ENCODE measurements at places on chromosomes 3 and 15. TPM values are rescaled to one million over a fixed set of nuclear protein-coding genes. Genes with fewer than 3 reads are reported as not detected.

DNA sequence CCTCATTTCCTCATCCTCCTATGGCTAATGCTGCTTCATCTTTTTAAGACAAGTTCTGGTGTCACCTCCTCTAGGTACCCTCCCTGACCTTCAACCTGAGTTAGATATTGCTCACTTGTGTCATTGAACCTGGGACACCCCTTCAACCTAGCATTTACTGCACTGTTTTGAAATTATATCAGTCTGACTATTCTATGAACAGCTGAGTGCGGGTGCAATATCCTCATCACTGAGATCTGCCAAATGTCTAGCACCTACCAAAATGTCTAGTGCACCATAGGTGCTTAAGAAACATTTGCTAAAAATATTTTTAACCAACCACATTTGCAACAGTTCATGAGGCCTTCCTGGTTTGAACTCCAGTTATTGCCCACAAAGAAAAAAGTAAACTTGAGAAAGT is 34.5 kb downstream of the RETNLB start:
- DNase-seq: no peak

DNA sequence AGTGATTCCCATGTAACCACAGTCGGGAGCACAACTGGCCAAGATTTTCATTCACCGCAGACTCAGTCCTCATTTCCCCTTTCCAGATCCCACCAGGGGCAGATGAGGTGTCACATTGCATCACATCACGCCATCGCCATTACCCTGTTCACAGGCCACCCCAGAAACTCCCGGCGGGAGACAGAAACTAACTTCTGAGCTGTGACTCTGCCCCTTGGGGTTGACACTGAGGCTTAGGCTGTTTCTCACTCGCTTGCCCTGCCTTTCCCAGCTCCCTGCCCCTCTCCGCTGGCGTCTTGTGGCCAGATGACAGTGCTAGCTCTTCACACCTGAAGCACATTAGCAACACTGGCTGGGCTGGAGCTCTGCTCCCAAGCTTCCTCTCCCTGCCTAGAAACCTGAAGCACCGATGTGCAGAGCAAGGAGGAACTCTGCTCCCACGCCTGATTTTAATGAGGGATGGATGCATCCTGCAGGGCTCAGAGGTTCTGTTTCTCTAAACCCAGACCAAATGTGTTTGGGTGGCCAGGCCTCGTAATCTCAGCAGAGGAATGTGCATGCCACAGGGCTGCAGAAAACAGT is 88.8 kb upstream of the CTDSPL start:
- no peak for DNase-seq

DNA sequence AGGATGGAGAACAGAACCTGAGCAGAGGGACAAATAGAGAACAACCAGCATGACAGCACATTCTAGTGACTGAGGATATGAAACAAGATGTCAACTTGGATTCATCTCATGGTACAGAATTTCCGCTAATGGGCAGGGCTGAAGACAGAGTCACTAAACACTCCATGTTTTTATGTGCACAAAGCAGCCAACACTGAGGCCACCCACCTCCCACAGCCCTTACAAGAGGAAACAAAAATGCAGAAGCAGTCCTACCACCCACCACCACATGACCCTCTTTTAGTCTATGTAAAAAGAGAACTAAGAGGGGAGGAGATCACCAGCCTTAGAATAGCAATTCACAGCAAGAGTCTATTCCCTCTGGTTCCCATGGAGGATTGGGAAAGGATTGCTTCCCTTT is 131.4 kb upstream of the UBE2E2 start:
- DNase-seq: no peak

The LIPC gene
- 1.5 TPM for total RNA-seq

DNA sequence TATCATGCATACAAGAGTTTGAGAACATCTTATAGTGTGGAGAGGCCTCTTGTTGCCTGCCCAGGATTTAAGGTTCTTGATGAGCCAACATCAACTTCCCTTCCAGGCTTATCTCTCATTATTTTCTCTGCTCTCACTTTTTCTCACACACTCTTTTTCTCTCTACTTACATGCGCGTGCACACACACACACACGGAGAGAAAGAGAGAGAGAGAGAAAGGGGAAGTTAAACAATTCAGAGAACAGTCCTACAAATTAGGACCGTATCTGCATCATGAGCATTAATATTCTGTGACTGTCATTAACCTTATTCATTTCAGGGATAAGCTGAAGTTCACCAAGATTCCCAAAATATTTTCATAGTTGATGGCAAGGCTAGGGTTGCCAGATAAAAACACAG is 269.0 kb downstream of the ZNF621 start:
- no peak for DNase-seq

The BLM gene
- 50.2 TPM for total RNA-seq

- no peak for DNase-seq
These were observed 26.0 kb downstream of the TM4SF18 start for GRCh38 chr3:149307435-149307783.

All from activated CD4-positive, alpha-beta T cell treated with anti-CD3 and anti-CD28 coated beads, Interleukin-2, amount 10 ng/mL, durations not matched to agents 7 days and 5 days (primary cell).